Eye (tissue), 1 donor: ENCODE measurements at places on chromosomes 16 and 17.

- peak; percentile 3 for DNase-seq
These were observed 337.1 kb downstream of the CNTNAP4 start for GRCh38 chr16:76614269-76614668.

- DNase-seq, result peak; percentile 60
These were observed 81.0 kb downstream of the TMEM100 start for GRCh38 chr17:55641676-55642081.

GRCh38 chr17:32275060-32276042 is 9.7 kb downstream of the RHBDL3 start:
- DNase-seq, result peak; percentile 80

DNA sequence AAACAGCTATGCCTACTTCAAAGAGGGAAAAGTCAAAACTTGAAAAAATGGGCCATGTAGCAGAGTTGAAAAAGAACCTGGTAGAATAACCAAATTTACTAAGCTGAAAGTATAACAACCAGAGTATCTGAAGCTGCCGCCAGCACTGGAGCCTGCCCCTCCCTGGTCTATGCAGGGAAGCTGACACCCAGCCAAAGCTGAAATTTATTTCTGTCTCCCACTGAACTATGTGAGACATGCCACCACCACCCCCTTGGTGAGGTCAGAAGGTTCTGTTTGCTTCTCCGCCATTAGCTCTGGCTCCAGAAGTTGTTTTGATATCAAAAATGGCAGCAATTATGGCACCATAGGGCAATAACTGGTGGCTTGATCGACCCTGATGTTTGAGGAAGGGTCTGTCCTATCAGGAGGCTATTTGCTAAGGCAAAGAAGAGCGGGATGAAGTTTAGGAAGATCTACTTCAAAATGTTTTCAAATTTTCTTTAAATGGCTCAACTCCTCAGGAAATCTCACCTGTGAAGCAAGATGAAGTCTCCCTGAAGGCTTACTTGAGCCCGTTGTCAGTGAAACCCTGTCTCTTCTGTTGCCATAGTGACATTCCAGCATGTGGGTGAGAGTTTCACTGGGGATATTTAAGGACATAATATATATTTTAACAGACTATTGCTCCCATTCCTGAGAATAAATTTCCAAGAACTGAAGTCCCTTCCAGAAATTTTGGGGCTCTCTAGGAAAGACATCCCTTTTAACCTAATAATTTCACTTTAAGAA is 122.0 kb downstream of the COPRS start:
- no peak for DNase-seq

DNA sequence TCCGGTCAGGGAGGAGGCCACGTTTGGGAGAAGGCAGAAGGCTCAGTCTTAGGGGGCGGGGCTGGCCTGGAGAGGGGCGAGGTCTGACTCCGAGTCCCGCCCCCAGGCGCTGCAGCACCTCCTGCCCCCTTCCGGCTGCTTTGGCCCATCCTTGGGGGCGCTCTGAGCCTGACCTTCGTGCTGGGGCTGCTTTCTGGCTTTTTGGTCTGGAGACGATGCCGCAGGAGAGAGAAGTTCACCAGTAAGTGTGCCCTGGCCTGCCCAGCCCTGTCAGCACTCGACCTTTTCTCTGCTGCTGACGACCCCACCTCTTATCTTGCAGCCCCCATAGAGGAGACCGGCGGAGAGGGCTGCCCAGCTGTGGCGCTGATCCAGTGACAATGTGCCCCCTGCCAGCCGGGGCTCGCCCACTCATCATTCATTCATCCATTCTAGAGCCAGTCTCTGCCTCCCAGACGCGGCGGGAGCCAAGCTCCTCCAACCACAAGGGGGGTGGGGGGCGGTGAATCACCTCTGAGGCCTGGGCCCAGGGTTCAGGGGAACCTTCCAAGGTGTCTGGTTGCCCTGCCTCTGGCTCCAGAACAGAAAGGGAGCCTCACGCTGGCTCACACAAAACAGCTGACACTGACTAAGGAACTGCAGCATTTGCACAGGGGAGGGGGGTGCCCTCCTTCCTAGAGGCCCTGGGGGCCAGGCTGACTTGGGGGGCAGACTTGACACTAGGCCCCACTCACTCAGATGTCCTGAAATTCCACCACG is 1.5 kb downstream of the TNFRSF12A start:
- DNase-seq, result peak; percentile 81

- no peak for DNase-seq
These were observed 8.3 kb downstream of the WDR90 start for GRCh38 chr16:657487-657886.

DNA sequence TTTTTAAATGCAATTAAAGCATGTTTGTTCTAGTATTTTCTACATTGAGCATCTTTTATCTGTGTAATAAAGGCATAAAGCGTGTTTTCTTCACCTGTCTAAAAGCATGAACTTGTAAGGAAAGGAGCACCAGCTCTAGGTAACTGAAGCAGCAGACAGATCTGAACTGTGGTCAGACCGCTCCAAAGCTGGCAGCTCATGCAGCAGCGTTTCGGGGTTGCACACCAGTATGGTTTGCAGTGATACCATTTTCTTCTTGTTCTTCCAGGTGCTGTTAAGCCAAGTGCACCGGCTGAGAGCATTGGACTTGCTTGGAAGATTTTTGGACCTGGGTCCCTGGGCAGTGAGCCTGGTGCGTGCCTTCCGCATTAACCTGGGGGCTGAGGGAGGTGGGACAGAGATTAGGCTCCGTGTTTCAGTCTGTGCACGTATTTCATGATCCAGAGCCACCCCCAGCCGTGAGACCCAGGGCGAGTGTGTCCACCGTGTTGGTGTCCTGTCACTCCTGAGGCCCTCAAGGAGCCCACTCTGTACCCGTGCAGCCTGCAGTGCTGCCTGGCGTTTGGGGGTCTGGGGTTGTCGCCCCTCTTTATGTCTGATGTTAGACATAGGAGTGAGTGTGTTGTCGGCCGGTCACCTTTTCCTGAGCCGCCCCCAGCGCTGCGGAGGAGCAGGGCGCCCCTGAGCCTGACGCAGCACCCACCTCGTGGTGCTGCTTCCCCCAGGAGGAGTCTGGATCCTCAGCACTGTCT is 136.3 kb upstream of the CHMP6 start:
- no peak for DNase-seq

DNA sequence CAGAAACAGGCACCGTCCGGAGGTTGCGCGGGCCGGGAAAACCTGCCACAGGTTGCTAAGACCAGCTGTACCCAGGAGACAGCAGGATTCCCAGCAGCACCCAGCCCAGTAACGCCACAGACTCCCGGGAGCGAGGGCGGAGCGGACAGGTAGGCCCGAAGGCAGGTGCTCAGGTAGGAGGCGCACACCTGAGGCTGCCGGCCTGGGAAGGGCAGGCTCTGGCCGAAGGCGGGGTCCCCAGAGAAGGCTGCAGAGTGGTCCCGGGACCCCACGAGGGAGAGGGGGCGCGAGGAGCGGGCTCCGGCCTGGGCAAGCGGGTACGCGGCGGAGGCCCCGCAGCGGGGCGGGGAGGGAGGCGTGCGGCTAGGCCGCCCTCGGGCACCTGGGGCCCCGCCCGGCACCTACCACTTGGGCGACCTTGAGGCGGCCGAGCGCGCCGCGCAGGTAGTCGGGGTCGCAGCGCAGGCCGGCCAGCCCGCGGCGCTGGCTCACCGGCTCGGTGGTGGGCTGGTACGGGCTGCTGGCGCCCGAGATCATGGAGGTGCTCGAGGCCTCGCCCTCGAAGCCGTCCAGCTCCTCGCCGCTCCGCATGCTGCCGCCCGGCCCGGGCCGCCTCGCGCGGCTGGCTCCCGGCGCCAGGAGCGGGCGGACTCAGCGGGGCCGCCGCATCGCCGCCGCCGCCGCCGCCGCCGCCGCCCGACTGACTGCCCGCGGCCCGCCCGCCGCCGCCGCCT is 441 bp downstream of the CMTM4 start:
- peak; percentile 61 for DNase-seq

GRCh38 chr16:78220571-78220970 is 121.1 kb downstream of the WWOX start:
- DNase-seq, result no peak

- DNase-seq, result no peak
These were observed 12.8 kb upstream of the CD79B start for GRCh38 chr17:63944736-63945499.

DNA sequence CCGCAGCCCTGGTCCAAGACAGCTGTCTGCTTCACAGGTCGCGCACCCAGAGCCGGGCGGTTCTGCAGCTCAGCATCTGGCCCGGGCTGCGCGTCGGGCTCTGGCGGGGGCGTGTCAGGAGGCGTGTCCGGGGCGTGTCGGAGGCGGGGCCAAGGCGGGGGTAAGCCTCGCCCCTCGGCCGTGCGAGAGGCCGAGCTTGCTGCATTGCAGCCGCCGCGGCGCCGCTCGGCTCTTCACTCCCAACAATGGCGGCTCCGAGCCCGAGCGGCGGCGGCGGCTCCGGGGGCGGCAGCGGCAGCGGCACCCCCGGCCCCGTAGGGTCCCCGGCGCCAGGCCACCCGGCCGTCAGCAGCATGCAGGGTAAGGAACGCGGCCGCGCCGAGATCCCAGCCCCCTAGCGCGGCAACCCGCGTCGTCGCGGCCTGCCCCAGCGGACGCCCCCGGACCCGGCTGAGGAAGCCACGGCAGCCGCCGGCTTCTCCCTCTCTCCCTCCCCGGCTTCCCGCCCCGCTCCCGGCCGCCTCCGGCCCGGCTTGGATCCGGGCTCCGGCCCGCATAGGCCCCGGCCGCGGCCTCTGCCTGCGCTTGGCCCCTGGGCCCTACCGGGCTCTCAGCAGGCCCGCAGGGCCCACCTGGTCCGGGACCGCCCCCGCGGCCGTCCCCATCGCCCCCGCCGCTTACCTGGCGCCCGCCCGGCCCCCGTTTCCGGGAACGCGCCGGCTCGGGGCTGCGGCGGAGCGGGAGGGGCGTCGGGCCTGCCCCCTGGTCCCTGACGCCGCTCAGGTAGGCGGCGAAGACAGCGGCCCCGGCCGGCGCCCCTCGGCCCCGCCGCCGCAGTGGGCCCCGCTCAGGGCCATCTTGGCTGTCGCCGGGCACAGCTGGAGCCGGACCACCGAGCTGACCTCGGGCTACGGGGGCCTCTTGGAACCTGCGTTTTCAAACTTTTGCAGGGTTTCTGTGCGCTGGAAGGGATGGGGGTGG is at the start of gene MAP2K4:
Gene MAP2K4, plus strand, starts transcription at position 236 of the 981 bp plus-strand sequence. Its CDS starts 10 bp downstream, at position 246.
- peak; percentile 96 for DNase-seq

- no peak for DNase-seq
These were observed 16.5 kb downstream of the TENT4B start for GRCh38 chr16:50169555-50170096.

DNA sequence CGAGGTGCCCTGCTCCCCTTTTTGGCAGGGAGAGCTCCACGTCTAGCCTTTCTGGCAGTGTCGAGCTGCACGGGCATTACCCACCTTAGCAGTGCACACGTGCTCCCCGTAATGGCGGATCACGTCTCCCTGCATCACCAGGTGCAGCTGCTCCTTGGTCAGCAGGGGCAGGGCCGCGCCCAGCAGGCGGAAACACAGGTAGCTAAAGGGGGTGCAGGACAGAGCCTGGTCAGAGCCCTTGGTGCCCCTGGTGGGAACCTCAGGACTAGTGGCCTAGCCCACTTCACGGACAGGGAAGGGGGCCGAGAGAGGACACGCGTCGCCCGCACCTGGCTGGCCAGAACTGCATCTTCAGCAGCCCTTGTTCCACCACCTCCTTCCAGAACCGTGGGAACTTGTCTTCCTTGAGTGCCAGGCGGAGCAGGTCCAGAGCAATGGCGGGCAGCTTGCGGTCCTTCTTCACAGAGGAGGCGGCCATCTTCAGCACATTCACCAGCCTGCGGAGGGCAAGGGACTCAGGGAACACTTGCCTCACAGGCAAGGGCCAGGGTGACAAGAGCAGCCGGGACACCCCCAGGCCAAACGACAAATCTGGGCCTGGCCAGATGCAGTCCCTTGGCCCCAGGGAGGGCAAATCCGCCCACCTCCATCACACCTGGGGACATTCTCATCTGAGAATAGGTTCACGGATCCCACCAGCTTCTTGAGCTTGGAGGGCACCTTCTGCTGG is 3.2 kb downstream of the MYBBP1A start:
- no peak for DNase-seq

GRCh38 chr16:15760129-15760528 is 96.7 kb downstream of the MYH11 start:
- DNase-seq, result no peak

- DNase-seq, result no peak
These were observed 323.0 kb downstream of the C16orf95 start for GRCh38 chr16:86994215-86994614.

DNA sequence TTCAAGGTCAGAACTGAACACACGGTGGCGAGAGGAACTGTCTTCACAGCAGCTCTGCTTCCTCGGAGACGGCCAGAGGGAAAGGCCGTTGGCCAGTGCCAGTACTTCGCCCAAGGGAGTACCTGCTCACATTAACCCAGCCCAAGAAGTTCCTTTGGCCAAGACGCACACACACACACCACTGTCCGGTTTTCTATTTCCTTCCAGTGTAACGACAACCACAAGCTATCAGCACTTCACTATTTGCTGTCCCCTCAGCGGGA is 744 bp upstream of the GGNBP2 start:
- no peak for DNase-seq

GRCh38 chr17:79819085-79819484 is 20.2 kb downstream of the CBX4 start:
- no peak for DNase-seq

- no peak for DNase-seq
These were observed 8.4 kb upstream of the MTSS2 start for GRCh38 chr16:70694088-70694867.

DNA sequence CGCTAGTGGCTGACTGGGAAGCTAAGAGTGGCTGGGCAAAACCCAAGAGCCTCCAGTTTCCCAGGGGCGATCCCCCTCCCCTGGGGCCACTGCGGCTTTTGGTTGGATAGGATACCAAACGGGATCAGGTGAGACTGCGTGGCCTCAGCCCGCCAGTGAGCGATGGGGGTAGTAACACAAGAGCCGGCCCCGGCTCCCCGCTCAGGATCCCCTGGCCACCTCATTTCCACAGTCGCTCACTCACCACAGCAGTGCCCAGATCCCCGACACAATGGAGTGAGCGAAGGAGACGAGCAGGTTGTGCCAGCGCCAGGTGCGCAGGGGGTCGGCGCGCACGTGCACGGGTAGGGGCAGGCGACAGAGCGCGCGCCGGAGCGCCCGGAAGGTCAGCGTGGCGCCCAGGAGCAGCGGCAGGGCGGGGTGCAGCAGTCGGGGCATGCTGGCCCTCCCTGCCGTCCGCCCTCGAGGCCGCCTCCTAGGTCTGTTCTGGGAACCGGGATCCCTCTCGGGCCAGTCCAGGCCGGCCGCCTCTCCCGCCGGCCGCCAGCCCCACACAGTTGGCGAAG is 290 bp downstream of the TLCD1 start:
- DNase-seq, result peak; percentile 80

DNA sequence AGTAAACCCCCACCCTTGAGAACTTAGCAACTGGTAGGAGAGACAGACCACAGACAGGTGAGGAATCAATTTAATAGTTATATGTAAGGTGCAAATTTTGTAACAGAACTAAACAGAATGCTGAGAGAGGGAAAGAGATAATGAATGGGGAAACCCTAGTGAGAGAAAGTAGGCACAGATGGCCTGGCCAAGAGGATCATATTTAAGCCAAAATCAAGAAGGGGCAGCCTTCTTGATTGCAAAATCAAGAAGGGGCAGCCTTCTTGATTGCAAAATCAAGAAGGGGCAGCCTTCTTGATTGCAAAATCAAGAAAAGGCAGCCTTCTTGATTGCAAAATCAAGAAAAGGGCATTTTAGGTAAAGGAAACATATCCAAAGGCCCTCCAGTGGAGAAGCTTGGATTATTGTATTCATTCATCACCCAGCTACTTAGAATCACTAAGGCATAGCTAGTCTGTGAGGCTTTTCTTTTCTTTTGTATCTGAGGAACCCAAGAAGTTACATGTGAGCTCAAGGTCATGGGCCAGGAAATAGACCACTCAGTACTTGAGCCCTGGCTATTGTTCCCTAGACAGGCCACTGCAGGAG is 190.6 kb downstream of the CYLD start:
- DNase-seq, result no peak
